ENCODE measurements at places on chromosomes 11 and 22.

- DNase-seq: no peak
Observed at GRCh38 chr11:84930863-84931262, 696.3 kb downstream of the DLG2 start.

DNA sequence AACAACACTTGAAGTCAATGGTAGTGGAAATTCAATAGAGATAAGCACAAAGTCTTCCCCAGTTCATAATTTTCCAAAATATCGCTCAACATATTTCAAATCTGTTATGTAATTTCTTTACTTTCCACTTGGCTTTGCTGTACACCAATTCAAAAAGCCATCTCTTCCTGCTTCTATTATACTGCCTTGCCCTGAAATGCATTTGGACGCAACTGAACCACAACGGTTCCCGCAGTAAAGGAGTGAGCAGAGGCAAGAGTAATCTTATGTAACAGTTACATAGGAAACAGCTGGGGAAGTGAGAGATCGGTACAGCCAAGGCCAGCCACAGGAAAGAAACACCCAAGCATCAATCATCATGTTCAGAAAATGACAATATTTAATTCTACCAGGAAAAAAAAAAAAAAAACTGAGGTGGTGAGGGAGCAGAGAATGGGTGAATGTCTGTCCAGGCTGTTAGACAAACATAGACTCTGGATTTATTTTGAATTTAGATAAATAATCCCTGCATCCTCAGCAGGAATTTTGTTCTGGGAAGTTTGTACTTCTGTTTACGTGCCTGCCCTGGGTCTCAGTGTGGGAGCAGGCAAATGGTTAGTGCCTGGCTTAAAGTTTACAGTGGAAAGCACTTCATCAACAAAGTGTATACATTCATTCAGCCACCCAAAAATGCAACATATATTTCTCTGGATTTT is 392.2 kb downstream of the ETS1 start:
- peak; percentile 31 for DNase-seq

- no peak for DNase-seq
Observed at GRCh38 chr22:19397734-19398104, 33.8 kb downstream of the HIRA start.

- DNase-seq: no peak
Observed at GRCh38 chr22:46366801-46367706, 31.5 kb downstream of the TRMU start.

DNA sequence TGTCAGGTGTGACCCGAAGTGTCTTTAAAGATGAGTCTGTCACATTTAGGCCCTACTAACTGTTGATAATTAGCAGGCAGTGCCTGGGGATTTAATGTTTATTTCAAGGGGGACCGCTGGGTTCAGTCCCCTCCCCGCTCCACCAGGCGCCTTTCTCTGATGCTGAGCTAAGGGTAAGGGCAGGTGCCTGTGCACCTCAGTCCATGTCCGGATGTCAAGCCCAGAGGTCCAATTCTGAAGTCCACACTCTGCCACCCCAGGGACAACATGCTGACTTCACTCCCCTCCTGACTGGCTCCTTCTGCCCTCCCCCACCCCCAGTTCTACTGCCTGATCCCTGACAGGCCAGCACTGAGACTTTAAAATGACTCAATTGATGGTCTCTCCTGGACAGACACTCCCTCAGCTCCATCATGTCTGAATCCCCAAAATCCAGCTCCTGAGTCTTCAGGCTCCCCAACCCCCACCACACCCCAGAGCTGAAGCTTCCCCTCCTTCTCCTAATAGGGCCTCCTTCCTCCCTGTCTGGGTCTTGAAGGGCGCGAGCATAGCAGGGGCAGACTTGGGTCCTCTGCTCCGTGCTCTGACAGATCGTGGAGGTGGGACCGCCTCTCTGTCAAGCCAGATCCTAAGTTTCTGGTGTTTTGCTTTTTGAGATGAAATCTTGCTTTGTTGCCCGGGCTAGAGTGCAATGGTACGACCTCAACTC is 49.8 kb upstream of the ANO1 start:
- no peak for DNase-seq

DNA sequence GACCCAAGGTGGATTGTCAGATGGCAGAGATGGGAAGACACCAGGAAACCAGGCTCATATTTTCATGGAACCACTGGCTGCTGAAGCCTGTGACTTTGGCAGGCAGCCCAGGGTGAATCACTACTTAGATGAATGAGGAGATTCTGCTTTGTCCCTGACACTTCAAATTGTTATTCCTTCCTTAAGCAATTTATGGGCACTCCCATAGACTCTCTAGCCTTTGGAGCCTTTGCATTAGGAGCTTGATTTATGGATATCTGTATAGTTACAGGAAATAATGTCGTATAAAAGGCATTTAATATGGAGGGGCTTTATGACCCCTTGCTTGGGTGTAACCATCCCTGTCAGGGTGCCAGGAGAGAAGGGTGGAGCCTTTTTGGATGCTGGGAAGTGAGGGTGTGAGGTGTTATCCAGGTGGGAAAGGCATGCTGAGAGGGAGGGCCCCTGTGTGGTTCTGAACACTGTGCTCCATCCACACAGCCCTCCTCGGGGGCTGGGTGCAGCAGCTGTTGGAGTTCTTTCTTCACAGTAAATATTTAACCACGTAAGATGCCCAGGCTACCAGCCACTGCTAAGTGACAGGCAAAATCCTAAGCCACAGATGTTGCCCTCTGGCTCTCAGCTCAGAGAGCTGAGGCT is 35.3 kb downstream of the IL18 start:
- no peak for DNase-seq

- no peak for DNase-seq
Observed at GRCh38 chr22:26481112-26481693, 2.4 kb downstream of the HPS4 start.

GRCh38 chr11:47905358-47906059 is 57.4 kb upstream of the NUP160 start:
- no peak for DNase-seq
